ENCODE measurements at places on chromosomes 2 and 18.

DNA sequence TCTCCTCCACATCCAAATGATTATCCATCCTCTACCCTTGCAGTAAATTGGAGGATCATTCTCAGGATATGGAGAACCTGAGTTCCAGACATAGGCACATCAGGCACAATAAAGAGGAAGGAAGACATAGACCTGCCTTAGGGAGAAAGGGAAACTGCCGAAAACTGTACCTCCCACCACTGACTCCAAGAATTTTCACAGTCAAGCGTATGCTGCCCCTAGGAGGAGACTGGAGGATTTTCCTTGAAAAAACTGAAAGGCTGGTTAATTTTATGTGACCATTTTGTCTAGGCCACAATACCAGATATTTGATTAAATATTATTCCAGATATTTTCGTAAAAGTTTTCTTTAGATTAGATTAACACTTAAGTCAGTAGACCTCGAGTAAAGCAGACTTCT, 638.5 kb upstream of the PKDCC start:
- H3K27ac ChIP-seq: no peak overlapping the region
- H3K4me3 ChIP-seq: no peak overlapping the region
- H3K4me1 ChIP-seq: no peaks in the 10 kb centered on the region
- no peaks in the 10 kb centered on the region for H3K27me3 ChIP-seq
- no peaks in the 10 kb centered on the region for H3K36me3 ChIP-seq

DNA sequence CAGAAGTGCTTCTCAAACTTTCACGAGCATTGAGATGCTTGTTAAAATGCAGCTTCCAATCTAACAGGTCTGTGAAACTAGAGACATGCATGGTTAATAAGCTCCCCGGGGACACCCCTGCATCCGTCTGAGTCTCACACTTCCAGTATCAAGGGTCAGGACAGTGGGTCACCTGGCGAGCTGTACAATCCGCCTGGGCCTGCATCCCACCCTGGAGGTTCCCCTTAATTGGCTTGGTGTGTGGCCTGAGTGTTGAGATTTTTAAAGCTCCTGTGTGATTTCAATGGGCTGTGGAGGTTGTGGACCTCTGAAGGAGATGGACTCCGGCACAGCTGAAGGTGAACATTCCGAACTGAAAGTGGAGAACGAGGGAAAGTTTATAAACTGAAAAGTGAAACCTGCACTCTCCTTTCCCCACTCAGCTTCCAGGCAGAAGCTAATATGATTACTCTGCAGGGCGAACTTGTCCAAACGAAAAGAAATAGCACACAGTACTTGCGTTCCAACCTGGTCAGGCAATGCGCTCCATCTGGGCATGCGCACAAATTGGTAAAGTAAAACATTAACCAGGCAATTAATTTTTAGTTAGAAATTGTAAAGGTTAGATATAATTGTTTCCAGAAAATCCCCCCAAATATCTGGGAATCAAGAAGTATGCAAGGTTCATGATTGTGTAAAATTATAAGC, 191.7 kb upstream of the ALKAL2 start:
- H3K36me3 ChIP-seq: no peaks in the 10 kb centered on the region
- no peaks in the 10 kb centered on the region for H3K27me3 ChIP-seq
- H3K4me3 ChIP-seq: no peak overlapping the region

DNA sequence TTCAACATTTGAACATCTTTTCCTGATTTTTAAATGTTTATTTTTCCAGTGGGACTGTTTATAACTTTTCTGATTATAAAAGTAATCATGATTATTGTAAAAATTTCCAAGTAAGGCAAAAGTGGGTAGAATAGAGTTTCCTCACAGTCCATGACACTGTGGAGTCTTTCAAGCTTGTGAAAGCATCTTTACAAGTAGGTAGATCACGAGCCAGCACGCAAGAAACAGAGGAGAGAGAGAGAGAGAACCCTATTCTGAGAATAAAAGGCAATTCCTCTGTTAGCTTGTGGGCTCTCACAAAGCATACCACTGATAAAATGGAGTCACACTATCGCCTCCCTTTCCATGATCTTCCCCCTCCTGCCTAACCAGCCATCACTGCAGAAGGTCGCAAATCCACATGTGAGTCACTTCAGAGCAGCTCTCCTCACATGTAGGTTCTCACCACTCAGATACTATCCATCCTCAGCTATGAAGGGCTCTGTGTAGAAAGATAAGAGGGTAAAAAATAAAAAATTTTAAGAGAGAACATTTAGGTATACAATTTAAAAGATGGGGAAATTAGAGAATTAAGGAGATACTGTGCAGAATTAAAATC, 40.3 kb downstream of the AAK1 start:
- H3K27ac ChIP-seq: no peak overlapping the region
- H3K27me3 ChIP-seq: no peaks in the 10 kb centered on the region
- no peak overlapping the region for H3K4me3 ChIP-seq

DNA sequence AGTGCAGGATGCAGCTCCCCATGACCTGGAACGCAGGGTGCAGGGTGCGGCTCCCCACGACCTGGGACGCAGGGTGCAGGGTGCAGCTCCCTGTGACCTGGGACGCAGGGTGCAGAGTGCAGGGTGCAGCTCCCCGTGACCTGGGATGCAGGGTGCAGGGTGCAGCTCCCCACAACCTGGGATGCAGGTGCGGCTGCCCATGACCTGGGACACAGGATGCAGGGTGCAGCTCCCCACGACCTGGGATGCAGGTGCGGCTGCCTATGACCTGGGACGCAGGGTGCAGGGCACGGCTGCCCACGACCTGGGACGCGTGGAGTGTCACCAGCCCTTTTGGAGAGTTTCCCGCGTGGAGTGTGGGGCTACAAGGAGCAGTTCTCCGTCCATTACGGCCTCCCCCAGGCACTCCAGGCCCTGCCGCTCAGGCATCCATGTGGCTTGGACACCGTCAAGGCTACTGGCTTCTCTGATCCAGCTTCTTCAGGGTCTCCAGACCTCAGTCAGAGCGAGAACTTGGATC, 38.7 kb downstream of the PXDN start:
- no peak overlapping the region for H3K4me3 ChIP-seq
- no peaks in the 10 kb centered on the region for H3K36me3 ChIP-seq
- no peaks in the 10 kb centered on the region for H3K27me3 ChIP-seq
- DNase-seq: no peak
- H3K27ac ChIP-seq: no peak overlapping the region
- H3K4me1 ChIP-seq: no peaks in the 10 kb centered on the region

DNA sequence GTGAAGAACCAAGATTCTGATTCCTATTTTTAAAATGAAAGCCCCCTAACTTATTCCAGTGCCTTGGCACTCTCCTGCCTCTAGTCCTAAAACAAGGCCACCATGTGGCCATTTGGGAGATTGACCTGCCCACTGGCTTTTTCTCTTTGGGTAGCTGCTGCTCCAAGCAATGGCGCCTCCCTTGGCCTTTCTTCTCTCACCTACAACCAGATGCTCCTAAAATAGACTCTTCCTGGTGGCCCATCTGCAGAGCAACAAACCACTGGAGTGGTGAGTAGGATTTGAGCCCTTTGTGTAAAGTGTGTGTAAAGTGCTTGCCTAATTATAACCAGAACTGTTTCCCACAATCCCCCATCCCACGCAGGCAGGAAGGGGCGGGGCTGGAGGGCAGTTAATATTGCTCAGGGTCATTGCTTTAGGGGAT, 114.2 kb downstream of the FHOD3 start:
- no peak for DNase-seq
- H3K36me3 ChIP-seq: no peaks in the 10 kb centered on the region
- H3K4me1 ChIP-seq: no peaks in the 10 kb centered on the region
- no peaks in the 10 kb centered on the region for H3K27me3 ChIP-seq
- H3K4me3 ChIP-seq: no peak overlapping the region
- H3K27ac ChIP-seq: no peak overlapping the region

DNA sequence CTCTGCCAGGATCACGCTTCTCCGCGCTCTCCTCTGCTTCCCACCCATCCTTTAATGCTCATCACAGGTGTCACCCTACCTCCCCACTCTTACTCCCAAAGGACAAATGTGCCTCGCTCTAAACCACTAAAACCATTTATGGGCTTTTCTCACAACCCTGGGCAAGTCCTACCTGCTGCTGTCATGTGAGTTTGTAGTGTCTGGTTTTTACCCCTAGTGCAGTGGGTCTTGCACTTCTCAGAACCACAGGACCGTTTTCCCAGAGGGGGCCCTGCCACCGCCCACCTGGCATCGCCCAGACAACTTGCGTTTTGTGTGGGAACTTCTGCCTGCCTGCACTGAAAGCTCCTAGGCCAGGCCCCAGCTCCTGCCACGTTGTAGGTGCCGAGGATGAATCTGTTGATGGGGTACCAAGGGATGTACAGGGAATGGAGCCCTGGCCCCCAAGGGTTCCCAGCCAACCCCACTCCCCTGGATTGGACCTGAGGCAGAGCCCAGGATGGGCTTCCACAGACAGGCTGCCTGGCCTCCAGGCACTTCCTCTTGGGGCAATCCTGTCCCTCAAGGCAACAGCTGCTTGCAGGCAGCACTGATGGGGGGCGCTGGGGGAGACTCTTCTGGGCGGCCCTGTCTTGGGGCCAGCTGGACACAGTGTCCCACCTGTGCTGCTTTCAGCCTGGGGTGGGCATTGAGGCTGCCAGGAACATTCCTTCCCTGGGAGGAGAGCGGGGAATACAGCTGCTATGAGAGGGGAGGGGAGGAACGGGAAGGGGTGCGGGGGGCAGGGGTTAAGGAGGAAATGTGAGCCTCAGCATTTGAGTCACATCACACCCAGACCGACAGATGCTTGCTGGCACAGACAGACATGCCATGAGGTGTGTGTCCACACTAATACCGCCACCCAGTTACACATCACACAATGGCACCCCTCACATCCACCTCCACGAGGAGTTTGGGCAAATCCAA, 176.3 kb downstream of the ZFP36L2 start:
- H3K27me3 ChIP-seq: no peaks in the 10 kb centered on the region
- no peak overlapping the region for H3K27ac ChIP-seq
- H3K36me3 ChIP-seq: no peaks in the 10 kb centered on the region
- no peak for DNase-seq
- no peak overlapping the region for H3K4me3 ChIP-seq

DNA sequence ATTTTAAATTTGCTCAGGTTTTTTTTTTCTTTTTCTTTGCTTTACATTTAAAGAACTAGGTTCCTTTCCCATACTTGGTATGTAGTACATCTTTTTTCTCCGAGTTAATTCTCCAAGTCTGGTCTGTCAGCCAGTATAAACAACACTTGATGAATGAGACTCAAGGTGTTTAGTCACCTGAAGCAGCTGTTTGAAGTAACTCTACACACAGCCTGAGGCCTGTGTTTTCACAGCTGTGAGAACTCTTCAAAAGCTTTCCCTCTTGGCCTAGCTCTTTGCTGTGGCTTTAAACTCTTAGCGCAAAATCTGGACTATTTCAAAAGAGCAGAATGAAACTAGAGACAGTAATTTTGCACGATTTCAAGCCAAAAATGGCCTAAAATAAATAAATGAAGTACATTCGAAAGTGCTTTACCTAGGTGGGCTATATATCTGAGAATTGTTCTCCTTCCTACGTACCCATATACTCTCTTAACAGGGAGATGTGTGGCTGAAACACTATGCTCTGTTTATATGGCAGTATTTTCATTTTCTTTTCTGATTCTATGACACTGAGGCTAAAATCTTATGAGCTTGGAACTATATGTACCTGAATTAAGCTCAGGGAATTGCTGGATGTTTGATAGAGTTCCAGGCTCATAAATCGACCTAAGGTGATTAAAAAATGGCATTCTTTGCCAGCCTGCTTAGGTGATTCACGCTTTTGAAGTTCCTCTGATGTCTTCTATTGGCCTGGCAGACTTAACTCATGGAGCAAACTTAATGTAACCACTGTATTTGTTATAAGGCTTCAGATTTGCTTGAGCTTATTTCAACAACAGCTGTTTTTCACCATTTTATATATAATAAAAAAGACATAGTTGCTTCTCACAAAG, 1044.1 kb upstream of the ZEB2 start:
- H3K27me3 ChIP-seq: no peaks in the 10 kb centered on the region
- peaks cover 10% of the 10 kb centered on the region for H3K4me1 ChIP-seq
- no peak overlapping the region for H3K4me3 ChIP-seq
- H3K27ac ChIP-seq: no peak overlapping the region
- H3K36me3 ChIP-seq: no peaks in the 10 kb centered on the region

DNA sequence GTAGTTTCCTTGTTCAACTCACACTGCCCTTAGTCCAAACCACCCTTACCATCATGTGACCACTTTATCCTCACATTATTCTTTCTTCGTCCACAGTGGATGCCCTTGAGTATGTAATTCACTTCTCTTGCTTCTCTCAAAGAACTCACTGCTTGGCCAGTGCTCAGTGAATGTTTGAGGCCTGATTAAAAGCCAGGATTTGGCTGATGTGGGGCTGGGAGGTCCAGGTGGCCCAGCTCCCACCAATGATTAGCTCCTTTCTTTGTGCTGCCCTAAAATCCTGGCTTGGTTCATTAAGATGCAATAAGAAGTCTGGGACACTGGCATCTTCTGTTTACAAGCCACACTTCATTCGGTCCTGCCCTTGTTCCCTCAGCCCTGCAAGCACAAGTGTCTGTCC, 97.8 kb upstream of the CELF4 start:
- H3K36me3 ChIP-seq: no peaks in the 10 kb centered on the region
- no peak overlapping the region for H3K27ac ChIP-seq
- no peaks in the 10 kb centered on the region for H3K4me1 ChIP-seq
- H3K27me3 ChIP-seq: no peaks in the 10 kb centered on the region
- DNase-seq: no peak

All from lung (tissue), 17 donors.